Fibroblast of upper back skin (primary cell): ENCODE measurements at places on chromosomes 12 and 14.

DNA sequence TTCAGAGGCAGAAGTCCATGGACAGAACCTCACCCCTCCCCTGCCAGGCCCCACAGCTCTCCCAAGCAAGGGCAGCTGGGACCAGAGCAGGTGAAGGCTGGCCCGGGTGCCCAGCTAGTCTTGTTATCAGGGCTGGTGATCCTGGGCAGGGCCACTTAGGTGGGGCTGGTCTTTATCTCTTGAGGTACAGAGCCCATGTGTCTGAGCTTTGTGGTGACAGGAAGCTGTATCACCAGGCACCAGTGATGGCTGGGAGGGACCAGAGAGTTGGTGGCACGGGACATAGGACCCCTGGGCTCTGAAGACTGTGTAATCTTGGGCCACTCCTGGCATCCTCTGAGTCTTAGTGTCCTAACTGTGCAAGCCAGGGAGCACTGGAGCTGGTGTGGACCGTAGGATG, 12.8 kb upstream of the HPD start:
- DNase-seq, result no peak

DNA sequence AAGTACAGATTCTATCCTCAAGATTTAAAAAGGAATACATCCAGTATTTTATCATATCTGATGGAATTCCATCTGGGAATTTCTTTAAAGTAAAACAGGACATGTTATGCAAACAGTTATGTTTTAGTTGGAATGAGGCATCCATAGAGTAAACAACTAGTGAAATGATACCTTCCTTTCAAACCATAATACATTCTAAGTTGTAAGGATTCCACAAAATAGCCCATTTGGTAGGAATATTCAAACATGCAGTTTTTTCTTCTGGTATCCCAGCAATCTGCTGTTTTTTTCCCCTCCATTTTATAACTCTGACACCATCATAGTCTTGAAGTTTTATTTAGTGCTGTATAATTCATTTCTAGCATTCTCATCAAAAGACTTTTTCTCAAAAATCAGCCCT, 149.6 kb downstream of the ADAMTS20 start:
- DNase-seq, result no peak

- no peak for DNase-seq
These were observed 36.4 kb upstream of the KCNMB4 start for GRCh38 chr12:70329728-70330127.

- no peak for DNase-seq
These were observed 50.0 kb upstream of the EVL start for GRCh38 chr14:100015251-100015655.

DNA sequence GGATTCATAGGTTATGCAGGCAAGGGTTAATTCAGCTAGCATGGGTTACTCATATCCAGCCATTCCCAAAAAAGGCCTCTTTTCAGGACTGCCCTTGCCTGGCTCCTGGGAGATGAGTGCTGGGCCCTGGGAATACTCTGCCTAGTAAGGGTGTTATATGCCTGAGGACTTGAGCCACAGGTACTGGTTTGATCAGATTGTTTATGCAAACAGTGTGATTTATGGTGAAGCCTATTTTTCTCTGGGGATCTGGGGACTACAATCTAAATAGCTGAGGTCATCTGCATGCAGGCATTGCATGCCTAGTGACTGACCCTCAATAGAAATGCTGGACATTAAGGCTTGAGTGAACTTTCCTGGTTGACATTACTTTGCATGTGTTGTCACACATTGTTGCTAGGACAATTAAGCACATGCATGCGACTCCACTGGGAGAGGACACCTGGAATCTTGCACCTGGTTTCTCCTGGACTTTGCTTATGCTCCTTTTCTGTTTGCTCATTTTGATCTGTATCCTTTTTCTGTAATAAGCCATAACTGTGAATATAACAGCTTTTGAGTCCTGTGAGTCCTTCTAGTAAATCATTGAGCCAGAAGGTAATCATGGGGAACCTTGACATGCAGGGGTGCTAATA, 73.0 kb downstream of the RAD51B start:
- no peak for DNase-seq

GRCh38 chr14:95677179-95677835, 8.9 kb upstream of the TCL1B start:
- DNase-seq, result no peak

GRCh38 chr12:3187846-3188770, 110.9 kb downstream of the TSPAN9 start:
- DNase-seq, result no peak

- no peak for DNase-seq
These were observed 33.8 kb downstream of the APPL2 start for GRCh38 chr12:105202202-105202601.

- DNase-seq, result no peak
These were observed 31.8 kb upstream of the RPH3A start for GRCh38 chr12:112759786-112760185.

DNA sequence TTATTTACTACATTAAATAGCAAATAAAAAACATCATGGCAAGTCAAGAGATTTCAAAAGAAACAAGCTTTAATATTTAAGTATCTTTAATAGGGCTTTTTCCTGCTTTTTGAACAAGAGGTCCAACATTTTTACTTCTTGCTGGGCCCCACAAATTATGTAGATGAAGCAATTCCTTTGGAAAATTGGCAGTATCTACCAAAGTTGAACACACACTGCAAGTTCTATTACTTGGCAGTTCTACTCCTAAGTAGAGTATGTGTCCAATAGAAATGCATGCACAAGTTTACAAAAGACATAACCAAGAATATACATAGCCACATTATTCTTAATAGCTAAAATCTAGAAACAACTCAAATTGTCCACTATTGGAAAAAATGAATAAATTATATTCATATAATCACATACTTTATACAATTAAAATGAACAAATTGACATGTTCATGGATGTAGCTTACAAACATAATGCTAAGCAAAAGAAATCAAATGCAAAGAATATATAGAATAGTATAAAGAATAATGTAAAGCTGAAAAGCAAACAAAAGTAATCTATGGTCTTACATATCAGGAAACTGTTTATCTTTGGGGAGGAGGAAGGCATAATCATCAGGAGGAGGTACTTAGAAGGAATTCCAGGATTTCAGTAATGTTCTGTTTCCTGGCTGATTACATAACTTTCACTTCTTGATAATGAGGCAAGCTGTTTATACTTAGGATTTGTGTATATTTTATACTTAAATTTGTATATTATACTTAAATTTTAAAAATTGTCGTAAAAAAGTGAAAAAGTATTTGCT, 6.5 kb upstream of the TMBIM4 start:
- DNase-seq, result no peak

DNA sequence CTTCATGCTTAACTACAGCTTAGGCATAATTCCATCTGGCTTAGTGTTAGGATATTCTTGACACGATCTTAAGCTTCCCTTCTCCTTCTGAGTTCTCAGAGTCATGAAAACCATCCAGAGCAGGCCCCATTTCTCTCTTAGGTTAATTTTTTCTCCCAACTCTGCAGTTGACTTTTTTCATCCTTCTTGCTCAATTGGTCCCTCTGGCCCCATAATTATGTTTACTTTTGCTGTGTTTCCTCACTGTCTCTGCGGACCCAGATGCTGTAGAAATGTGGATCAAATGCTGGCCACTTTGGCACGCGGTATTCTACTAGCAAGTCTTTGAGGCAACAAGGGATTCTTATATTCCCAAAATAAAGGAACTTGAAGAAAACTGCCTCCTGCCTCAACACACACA, 9.5 kb downstream of the TMEM132C start:
- no peak for DNase-seq

DNA sequence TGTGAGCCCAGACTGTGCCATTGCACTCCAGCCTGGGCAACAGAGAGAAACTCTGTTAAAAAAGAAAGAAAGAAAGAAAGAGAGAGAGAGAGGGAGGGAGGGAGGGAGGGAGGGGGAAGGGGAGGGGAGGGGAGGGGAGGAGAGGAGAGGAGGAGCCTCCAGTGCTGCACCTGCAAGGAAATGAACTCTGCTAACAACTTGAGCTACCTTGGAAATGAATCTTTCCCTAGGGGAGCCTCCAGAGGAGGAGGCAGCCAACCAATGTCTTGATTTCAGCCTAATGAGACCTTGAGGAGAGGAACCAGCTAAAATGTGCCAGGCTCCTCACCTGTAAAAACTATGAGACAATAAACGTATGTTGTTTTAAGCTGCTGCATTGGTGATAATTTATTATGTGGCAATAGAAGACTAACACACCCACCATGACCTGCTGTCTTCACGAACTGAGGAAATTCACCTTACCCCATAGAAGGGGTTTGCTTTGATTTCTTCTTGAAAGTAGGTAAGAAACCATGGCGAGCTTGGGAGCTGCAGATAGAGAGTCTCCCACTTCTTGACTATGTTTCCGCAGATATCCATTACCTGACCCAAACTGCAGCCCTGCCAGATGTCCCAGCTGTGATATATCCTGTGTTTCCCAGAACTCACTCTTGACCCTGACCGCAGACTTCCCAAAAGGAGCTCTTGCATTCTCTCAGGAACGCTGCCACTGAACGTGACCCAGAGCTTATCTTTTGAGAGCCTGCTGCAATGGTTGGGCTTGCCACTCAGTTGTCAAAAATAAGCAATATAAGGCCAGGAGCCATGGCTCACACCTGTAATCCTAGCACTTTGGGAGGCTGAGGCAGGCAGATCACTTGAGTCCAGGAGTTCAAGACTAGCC, 31.5 kb upstream of the TMPO start:
- peak; percentile 21 for DNase-seq

DNA sequence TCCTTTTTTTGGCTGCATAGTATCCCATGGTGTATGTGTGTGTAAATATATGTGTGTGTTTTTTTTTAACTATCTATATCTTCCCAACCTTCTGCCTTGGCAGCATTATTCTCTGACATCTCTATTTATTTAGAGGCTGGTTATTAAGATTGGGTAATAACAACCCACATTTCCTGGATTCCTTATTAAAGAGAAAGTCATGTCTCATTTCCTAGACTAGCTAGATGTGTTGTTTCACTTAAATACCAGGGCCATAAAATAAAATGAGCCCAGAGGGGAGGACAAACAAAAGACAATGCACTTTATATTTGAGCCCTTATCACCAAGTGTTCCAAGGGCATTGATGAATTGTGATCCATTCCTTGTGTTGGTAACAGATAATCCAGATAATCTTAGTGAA, 169.1 kb downstream of the SLC5A8 start:
- no peak for DNase-seq

- no peak for DNase-seq
These were observed 53.0 kb downstream of the TRIM9 start for GRCh38 chr14:51041883-51042282.

GRCh38 chr12:124762791-124763593, 100.7 kb downstream of the SCARB1 start:
- no peak for DNase-seq
